Stromal cell of bone marrow (primary cell): ENCODE measurements at places on chromosomes 2 and 18.

DNA sequence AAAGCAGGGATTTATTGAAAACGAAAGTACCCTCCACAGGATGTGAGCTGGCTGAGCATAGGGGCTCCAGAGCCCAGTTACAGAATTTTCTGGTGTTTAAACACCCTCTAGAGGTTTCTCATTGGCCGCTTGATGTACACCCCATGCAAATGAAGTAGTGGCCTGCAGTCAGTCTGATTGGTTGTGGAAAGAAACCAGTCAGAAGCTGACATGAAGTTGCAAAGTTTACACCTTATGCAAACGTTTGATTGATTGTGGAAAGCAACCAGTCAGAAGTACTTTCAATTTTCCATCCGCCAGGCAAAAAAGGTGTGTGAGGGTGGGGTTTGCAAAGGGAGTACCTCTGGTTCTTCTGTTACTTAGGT is 62.3 kb downstream of the VWA3B start:
- DNase-seq = peak; percentile 77

GRCh38 chr2:112644933-112645309 is 818 bp upstream of the SLC20A1 start:
- DNase-seq = no peak

DNA sequence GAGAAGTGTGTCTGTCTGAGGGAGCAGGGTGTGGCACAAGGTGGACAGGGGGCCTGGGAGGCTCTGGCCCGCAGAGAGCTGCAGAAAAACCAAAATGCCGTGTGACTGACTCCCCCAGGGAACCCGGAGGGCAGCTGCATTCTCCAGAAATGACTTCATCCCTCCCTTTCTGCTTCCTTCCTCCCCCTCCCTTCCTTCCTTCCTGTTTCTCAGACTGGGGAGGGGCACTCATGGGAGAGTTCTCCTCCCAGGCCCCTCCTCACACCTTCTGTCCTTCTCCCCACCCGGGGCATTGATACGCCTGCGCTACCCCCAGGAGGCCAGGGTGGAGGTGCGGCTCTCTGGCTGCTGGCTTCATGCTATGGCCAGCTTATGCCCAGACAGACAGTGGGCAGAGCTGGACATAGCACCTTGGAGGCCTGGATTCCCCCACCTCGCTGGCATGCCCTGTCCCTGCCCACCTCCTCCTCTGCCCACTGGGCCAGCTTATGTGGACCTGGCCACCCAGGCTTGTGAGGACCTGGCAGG is 8.2 kb upstream of the GPR17 start:
- peak; percentile 67 for DNase-seq

GRCh38 chr2:46326231-46326980 is 29.2 kb downstream of the EPAS1 start:
- DNase-seq = no peak

- peak; percentile 91 for DNase-seq
Observed at GRCh38 chr2:9638532-9638931, 7.7 kb upstream of the YWHAQ start.

- DNase-seq = no peak
Observed at GRCh38 chr18:45222180-45222579, 393.1 kb upstream of the SLC14A2 start.

- DNase-seq = no peak
Observed at GRCh38 chr2:11750917-11751316, 4.5 kb downstream of the LPIN1 start.

GRCh38 chr2:54239427-54239826 is 16.6 kb downstream of the TSPYL6 start:
- peak; percentile 87 for DNase-seq

DNA sequence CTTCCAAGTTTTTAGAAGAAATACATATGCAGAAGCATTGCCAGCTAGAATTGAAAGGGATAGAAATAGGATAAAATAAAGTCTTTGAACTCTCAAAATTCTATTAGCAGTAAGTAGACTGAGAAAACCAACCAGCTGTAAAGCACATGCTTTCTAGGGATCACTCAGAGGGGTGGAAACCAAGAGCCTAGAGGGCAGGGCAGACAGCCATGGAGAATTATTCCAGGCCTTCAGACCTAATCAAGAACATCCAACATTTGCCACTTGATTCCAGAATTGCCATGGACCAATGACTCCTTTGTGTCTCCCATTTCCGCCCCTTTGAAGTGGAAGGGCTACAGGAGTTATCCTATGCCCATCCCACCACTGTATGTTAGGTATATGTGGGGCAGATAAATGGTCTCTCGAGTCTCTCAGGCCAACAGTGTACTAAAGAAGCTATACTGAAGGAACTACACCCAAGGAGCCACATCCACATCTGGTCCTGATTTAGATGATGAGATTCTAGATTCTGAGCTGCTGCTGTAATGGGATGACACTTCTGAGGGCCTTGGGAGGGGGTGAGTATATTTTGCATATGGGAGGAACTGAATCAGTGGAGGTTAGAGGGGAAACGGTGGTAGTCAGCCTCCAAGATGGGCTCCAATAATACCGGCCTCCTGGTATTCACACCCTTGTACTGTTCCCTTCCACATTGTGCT is 4.0 kb downstream of the FARSB start:
- no peak for DNase-seq

DNA sequence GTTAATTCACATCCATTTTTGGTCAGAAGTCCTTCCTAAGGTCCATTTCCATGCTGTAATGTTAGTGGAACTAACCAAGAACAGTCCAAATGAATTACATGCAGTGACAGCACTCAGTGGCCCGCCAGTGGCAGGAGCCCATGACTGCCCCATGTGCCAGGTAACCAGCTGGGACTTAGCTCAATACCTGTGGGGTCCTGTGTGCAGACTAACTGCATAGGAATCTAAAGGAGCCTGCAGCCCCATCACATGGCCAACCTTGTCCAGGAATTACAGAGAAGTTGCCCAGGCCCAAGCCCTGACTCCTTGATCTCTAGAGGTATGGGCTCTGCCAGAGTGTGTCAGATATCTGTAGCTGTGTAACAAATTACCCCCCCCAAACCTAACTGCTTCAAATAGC is 35.4 kb upstream of the GPR17 start:
- DNase-seq = no peak

DNA sequence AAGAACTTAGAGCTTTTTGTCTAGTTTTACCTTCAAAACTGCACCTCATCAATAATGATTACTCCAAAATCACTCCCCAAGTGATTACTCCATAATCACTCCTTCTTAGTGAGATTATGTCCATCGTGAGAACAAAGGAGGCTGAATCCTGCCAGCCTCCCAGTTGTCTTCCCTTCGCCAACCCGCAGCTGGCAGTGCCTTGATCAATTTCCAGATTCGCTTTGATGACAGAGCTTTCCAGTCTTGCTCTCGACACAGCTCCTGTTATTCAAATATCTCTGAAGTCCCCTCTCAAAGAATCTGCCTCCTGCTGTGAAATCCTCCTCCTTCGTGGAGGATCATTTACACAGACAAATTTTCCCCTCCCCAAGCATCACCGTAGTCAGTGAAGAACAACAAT is 237.7 kb downstream of the EIPR1 start:
- DNase-seq = no peak

GRCh38 chr2:71603311-71603811 is 150.0 kb downstream of the DYSF start:
- DNase-seq = no peak

GRCh38 chr2:202479090-202479489 is 103.0 kb downstream of the BMPR2 start:
- no peak for DNase-seq

- no peak for DNase-seq
Observed at GRCh38 chr2:196291426-196291825, 120.0 kb upstream of the STK17B start.

- no peak for DNase-seq
Observed at GRCh38 chr2:100397118-100397860, 20.2 kb downstream of the CHST10 start.

DNA sequence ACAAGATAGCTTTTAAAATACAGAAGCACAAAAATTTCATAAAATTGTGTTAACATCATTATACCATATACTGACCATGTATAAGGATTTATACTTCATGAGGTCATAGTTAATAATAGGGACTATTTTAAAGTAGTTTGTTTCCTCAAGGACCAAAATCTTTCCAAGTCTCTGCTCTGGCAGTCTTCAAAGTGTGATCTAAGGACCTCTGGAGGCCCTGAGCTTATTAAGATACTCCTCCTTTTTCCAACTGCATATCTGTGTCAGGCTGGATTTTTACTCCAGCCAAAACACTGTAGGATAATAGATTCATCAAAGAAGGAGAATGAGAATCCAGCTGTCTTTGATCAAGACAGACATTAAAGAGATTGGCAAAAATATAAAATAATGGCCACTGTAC is 1.7 kb upstream of the SCYGR2 start:
- no peak for DNase-seq

DNA sequence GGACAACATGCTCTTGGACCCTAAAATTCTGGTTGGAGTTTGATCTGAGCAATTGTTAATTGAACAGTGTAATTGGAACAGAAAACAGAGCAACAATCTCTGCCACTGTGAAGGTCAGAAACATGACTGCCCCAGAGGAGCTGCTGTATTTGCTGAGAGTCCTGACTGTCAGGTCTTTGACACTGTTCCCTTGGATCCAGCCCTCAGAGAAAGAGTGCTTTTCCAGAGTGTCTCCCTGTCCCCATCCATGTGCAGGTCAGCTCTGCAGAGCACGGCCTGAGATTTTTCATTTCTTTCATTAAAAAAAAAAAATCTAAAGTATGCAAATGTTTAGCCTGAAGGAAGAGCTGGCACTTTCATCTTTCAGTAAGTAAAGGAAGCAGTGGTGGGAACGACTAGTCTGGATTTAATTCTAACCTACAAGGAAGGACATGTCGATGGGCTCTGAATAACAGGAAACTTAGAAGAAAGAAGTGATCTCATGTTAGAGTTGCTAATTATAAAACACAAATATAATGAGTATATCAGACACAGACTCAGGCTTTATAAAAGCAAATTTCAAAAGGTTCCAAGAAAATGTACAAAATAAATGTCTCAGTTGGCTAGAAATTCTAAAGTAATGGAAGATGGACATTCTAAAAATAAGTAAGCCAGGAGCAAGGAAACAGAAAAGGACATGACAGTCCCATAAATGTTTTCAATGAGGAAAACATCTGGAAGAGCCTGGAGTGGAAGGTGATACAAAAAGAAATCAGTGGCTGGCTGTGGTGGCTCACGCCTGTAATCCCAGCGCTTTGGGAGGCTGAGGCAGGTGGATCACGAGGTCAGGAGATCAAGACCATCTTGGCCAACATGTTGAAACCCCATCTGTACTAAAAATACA is 876.5 kb downstream of the EPHA4 start:
- DNase-seq = no peak

- no peak for DNase-seq
Observed at GRCh38 chr18:22668496-22668895, 250.8 kb upstream of the CTAGE1 start.

GRCh38 chr2:63977904-63978303 is 41.3 kb downstream of the VPS54 start:
- no peak for DNase-seq

DNA sequence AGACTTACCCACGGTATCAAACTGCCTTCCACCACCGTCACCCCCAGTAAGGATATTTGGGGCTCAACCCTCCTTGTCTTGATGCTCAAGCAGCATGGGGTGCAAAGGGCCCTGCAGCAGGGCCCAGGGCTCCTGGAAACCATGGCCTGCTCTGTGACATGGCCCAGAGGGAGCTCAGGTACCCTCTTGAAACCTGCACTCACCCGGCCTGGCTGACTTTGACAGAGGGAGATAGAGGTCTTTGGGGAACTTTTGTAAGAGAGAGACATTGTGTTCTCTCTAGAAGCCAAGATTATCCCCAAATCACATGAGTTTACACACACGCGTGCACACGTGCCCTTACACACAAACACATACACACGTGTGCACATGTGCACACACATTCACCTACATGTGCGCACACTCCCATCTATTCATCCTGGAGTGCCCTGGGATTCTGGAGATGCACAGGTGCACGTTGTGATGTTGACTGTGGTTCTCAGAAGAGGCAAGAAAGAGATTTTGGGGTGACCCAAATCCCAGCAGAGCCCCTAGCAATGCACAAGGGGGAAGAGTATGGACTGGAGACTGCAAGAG is 19.6 kb upstream of the KCNK3 start:
- DNase-seq = no peak

GRCh38 chr2:201285499-201285898 is 25.2 kb downstream of the CASP8 start:
- DNase-seq = no peak

- DNase-seq = no peak
Observed at GRCh38 chr2:86056590-86057331, 48.9 kb downstream of the POLR1A start.

DNA sequence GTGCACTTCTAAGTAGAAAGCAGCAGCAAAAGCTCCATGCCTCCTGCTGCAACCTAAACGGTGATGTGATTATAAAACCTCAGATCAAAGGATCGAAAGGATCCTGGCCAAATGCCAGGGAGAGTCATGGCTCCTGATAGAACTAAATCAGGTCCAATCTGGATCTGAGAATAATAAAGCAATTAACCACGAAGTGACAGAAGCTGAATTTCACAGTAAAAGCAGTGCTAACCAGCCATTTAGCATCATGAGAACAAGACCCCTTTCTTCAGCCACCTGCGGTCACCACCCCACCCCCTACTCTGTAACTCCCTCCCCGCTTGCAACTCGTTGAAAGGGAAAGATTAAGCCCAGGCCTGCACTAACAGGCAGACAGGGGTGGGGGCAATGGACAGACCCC is 748.7 kb downstream of the BCL11A start:
- DNase-seq = no peak

DNA sequence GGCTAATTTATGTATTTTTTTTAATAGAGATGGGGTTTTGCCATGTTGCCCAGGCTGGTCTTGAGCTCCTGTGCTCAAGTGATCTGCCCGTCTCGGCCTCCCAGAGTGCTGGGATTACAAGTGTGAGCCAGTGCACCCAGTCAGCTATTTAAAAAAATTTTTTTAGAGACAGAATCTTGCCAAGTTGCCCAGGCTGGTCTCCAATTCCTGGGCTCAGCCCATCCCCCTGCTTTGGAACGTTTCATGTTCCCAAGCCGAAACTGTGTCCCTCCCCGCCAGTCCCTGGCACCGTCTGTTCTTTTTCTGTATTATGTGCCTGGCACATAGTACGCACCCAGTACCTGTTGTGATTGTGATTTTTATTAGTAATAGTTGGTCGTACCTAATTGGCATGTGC is 63.1 kb upstream of the MGAT5 start:
- no peak for DNase-seq

DNA sequence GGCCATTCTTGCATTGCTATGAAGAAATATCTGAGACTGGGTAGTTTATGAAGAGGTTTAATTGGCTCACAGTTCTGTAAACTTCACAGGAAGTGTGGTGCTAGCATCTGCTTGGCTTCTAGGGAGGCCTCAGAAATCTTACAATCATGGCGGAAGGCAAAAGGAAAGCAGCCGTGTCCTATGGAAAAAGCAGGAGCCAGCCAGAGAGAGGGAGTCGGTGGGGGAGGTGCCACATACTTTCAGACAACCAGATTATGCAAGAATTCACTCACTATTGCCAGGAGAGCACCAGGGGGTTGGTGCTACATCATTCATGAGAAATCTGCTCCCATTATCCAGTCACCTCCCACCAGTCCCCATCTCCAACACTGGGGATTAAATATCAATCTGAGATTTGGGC is 64.1 kb downstream of the CPS1 start:
- no peak for DNase-seq

- DNase-seq = no peak
Observed at GRCh38 chr2:177529166-177529565, 136.6 kb downstream of the AGPS start.

GRCh38 chr18:1892191-1892590 is 679.1 kb downstream of the METTL4 start:
- no peak for DNase-seq

GRCh38 chr18:59690186-59690982 is 6.8 kb downstream of the CCBE1 start:
- DNase-seq = no peak
